Activated CD4-positive, alpha-beta memory T cell treated with anti-CD3 and anti-CD28 coated beads for 36 hours (primary cell): ENCODE measurements at places on chromosomes 3 and 15. TPM values are rescaled to one million over a fixed set of nuclear protein-coding genes. Genes with fewer than 3 reads are reported as not detected.

The SAMMSON gene
- total RNA-seq = not detected

DNA sequence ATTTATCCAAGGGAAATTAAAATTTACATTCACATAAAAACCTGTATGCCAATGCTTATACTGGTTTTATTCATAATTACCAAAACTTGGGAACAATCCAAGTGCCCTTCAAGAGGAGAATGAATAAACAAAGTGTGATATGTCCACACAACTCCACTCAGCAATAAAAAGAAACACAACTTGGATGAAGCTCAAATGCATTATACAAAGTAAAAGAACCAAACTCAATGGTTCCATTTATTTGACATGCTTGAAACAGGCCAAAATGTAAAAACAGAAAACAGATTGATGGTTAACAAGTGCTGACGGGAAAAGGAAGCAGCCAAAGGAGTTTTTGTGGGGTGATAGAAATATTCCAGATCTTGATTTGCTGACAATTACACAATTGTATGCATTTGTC is 23.5 kb downstream of the OCA2 start:
- H3K4me1 ChIP-seq = no peaks in the 10 kb centered on the region
- peaks cover 4% of the 10 kb centered on the region for H3K27me3 ChIP-seq
- no peak overlapping the region for H3K4me3 ChIP-seq
- no peak overlapping the region for H3K27ac ChIP-seq
- no peaks in the 10 kb centered on the region for H3K36me3 ChIP-seq

GRCh38 chr3:29758434-29759322 is 477.8 kb downstream of the RBMS3 start:
- no peaks in the 10 kb centered on the region for H3K36me3 ChIP-seq
- H3K4me3 ChIP-seq = no peak overlapping the region
- H3K4me1 ChIP-seq = no peaks in the 10 kb centered on the region
- H3K27ac ChIP-seq = no peak overlapping the region

The PCYT1A gene
- 46.8 TPM for total RNA-seq

- no peaks in the 10 kb centered on the region for H3K36me3 ChIP-seq
- no peak overlapping the region for H3K27ac ChIP-seq
- no peaks in the 10 kb centered on the region for H3K4me1 ChIP-seq
Measured at GRCh38 chr15:53671545-53671944, 87.9 kb downstream of the WDR72 start.

GRCh38 chr3:141201122-141201521 is 30.5 kb upstream of the PXYLP1 start:
- DNase-seq = no peak
- H3K4me3 ChIP-seq = no peak overlapping the region
- peaks cover 5% of the 10 kb centered on the region for H3K27me3 ChIP-seq

GRCh38 chr3:13233487-13234485 is 160.6 kb upstream of the IQSEC1 start:
- peaks cover 20% of the 10 kb centered on the region for H3K4me1 ChIP-seq
- H3K36me3 ChIP-seq = no peaks in the 10 kb centered on the region
- no peak overlapping the region for H3K4me3 ChIP-seq

DNA sequence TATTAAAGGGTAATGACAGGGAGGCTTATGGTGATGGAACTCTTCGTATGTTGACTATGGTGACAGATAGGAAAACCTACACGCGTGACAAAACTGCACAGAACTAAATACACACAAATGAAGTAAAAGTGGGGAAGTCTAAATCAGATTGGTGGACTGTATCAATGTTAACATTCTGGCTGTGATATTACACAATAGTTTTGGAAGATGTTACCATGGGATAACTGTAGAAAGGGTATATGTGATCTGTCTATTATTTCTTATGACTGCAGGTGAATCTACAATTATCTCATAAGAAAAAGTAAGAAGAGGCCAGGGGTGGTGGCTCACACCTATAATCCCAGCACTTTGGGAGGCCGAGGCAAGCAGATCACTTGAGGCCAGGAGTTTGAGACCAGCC is 9.1 kb downstream of the HIGD2B start:
- no peak for DNase-seq
- no peak overlapping the region for H3K27ac ChIP-seq
- H3K4me3 ChIP-seq = no peak overlapping the region
- H3K4me1 ChIP-seq = no peaks in the 10 kb centered on the region
- no peaks in the 10 kb centered on the region for H3K36me3 ChIP-seq

GRCh38 chr3:31800436-31800835 is 180.6 kb downstream of the OSBPL10 start:
- H3K27me3 ChIP-seq = no peaks in the 10 kb centered on the region
- no peak overlapping the region for H3K27ac ChIP-seq
- H3K4me1 ChIP-seq = no peaks in the 10 kb centered on the region
- H3K36me3 ChIP-seq = no peaks in the 10 kb centered on the region
- DNase-seq = no peak

DNA sequence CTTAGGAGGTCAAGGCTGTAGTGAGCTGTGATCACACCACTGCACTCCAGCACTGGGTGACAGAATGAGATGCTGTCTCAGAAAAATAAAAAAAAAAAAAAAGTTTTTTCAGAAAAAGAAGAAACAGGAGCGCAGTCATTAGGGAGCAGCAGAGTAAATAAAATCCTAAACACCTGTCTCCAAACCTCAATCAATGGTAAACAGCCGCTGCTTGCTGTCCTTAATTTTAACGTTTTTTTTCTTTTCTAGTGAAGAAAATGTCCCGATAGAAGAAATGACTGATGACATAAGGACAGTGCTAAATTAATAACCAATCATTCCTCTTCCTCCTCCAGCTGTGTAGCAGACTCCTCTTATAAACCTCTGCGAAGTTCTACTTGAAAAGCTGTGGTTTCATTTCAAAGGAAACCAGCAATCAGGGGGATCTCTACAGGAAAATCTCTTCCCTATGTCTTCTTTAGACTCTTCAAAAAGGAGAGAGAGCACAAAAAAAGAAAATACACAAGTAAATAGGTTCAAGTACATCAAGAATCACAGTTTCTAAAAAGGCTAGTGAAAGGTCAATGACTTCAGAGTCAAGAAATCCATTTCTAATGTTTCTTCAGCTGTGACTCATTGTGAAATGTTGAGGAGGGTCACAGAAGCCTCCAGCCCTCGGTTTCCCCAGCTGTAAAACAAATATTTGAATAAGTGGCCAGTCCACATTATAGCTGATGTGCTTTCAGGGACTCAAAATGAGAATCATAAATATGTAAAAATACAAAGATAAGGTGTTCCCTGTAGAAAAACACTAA is 127.6 kb downstream of the TMCO5A start:
- no peak for DNase-seq
- H3K27me3 ChIP-seq = peaks cover 14% of the 10 kb centered on the region
- H3K4me3 ChIP-seq = no peak overlapping the region
- H3K4me1 ChIP-seq = peaks cover 5% of the 10 kb centered on the region
- H3K36me3 ChIP-seq = no peaks in the 10 kb centered on the region
- no peak overlapping the region for H3K27ac ChIP-seq

The ROPN1B gene
- total RNA-seq = not detected

The VPS8 gene
- total RNA-seq = 32.3 TPM

- H3K4me1 ChIP-seq = no peaks in the 10 kb centered on the region
- DNase-seq = no peak
- H3K27me3 ChIP-seq = peaks cover 1% of the 10 kb centered on the region
- no peaks in the 10 kb centered on the region for H3K36me3 ChIP-seq
- no peak overlapping the region for H3K27ac ChIP-seq
Measured at GRCh38 chr3:102826636-102827035, 391.8 kb downstream of the ZPLD1 start.

The RAB5A gene
- total RNA-seq = 55.6 TPM

DNA sequence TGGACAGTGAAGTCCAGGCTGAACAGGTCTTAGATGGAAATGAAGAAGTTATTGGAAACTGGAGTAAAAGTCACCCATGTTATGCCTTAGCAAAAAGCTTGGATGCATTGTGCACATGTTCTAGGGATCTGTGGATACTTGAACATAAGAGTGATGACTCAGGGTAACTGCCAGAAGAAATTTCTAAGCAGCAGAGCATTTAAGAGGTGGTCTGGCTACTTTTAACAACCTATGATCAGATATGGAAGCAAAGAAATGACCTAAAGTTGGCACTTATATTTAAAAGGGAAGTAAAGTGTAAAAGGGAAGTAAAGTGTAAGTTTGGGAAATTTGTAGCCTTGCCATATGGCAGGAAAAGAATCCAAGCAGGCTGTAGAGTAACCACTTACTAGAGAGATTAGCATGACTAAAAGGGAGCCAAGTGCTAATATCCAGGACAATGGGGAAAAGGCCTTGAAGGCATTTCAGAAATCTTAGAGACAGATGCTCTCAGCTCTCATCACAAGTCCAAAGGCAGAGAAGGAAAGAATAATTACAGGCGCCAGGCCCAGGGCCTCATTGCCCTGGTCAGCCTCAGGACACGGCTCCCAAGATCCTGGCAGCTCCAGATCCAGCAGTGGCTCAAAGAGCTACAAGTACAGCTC is 73.9 kb upstream of the KCNH8 start:
- no peaks in the 10 kb centered on the region for H3K36me3 ChIP-seq
- no peaks in the 10 kb centered on the region for H3K27me3 ChIP-seq
- no peak for DNase-seq

DNA sequence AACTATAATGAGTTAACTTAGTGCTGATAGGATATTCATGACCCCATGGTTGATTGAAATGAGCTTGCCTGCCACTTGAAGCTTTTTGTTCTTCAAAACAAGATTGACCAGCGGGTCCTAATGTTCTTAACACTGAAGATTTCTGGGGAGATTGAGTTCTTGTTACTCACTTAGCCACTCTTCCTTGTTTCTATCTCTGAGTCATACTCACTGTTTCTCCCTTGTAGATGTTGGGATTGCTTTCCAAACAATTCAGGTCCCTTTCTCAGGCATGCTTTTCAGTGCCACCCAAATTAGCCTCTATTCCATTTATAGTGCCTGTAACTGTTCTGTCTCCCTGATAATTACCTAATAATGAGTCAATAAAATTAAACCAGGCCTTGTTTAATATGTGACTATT is 517.0 kb downstream of the SQOR start:
- no peaks in the 10 kb centered on the region for H3K36me3 ChIP-seq
- no peak overlapping the region for H3K27ac ChIP-seq
- no peaks in the 10 kb centered on the region for H3K4me1 ChIP-seq
- H3K27me3 ChIP-seq = no peaks in the 10 kb centered on the region

DNA sequence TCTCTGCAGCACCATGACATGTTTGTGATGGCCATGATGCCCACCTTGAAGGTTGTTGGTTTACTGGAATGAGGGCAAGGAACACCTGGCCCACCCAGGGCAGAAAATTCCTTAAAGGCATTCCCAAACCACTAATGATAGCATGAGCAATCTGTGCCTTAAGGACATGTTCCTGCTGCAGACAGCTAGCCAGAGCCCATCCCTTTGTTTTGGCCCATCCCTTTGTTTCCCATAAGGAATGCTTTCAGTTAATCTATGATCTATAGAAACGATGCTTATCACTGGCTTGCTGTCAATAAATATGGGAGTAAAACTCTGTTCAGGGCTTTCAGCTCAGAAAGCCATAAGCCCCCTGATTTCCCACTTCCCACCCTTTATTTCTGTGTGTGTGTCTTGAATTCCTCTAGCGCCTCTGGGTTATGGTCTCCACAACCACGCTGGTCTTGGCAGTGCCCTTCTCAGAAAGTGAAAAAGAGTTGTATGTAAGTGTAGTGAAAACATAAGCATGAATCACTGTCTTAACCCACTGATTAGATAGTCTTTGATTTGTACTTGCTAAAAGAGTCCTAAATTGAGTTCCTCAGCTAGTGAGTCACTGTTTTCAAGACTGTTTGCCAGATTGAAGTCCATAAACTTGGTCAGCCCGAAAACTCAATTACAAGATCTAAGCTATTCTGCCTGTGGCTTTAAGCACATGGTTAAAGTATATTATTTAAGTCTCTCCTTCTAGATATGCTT is 19.0 kb upstream of the CCR2 start:
- peak; percentile 30 for DNase-seq
- H3K27me3 ChIP-seq = peaks cover 16% of the 10 kb centered on the region
- H3K36me3 ChIP-seq = peaks cover 16% of the 10 kb centered on the region
- H3K27ac ChIP-seq = no peak overlapping the region
- H3K4me1 ChIP-seq = peaks cover 8% of the 10 kb centered on the region
- H3K4me3 ChIP-seq = no peak overlapping the region
